Posterior vena cava (tissue), 2 donors: ENCODE measurements at places on chromosomes 13 and 19. TPM values are rescaled to one million over a fixed set of nuclear protein-coding genes. Genes with fewer than 3 reads are reported as not detected.
A peak's percentile ranks its signal among the peaks of the same experiment; 100 is the strongest.

GRCh38 chr19:1065606-1066109 is 1.3 kb upstream of the ARHGAP45 start:
- DNase-seq = peak; percentile 71

- no peak for DNase-seq
These were observed 60.5 kb downstream of the WDR87 start for GRCh38 chr19:37845932-37846331.

GRCh38 chr19:10667867-10668266 is 13.7 kb downstream of the ILF3 start:
- DNase-seq = no peak

DNA sequence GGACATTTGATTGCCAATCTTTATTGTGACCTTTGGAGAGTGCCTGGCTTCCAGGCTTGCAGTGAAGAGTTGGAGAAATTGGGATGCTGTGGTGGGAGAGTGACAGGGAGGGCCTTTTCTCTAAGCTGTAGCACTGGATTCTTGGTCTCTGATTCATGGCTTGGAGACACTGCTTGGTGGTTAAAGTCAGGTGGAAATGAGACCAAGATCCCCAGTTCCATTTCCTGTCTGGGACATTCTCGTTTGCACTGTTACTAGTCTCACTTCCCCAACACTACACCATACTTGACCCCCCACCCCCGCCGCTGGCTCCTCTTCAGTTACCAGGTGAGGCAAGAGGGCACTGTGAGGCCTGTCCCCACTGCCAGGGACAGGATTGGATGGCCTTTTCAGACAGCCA is 2.9 kb downstream of the SUPT5H start:
- DNase-seq = no peak

DNA sequence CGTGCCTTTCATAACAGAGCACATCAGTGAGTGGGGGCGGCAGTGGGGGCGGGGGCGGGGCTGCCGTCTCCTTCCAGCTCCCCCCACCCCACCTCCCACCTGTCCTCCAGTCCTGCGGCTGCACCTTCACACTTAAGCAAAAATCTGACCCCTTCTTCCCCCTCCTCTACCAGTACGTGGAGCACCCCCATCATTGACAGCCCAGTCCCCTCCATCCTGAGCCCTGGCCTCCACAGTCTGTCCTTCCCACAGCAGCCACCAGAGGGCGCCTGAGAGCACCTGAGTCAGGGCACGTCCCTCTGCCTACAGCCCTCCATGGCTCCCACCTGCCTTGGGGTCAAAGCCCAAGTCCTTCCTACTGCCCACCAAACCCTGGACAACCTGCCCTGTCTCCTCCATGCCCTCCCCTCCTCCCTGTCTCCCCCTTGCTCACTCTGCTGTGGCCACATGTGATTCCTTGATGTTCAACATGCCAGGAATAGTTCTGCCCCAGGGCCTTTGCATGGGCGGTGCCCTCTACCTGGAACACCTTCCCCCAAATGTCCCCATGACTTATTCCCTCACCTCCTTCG is 4.0 kb downstream of the EBI3 start:
- DNase-seq = peak; percentile 89

CKAP2 gene
- total RNA-seq = 5.6 TPM

GRCh38 chr13:111911121-111911720 is 155.7 kb upstream of the SOX1 start:
- peak; percentile 37 for DNase-seq

PSG3 gene
- not detected for total RNA-seq

GRCh38 chr13:109605846-109606245 is 180.5 kb downstream of the IRS2 start:
- no peak for DNase-seq

DNA sequence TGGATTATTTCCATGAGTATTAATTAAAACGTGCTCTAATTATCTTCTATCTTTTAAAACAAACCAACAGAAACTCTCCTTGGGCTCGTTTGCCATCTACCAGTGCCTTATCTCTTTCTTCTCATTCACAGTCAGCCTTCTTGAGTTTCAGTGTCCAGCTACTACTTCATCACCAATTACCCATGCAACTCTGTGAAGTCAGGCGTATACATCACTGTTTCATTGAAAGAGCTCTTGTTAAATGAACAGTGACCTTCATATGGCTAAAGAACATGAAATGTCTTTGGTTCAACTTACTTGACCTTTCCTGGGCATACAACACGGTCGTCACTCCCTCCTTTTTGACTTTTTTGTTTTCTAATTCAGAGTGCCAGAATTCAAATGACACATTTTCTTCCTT is 5.2 kb upstream of the IFT88 start:
- no peak for DNase-seq

ZNF793 gene
- 6.0 TPM for total RNA-seq

SIGLEC5 gene
- total RNA-seq = not detected

DNA sequence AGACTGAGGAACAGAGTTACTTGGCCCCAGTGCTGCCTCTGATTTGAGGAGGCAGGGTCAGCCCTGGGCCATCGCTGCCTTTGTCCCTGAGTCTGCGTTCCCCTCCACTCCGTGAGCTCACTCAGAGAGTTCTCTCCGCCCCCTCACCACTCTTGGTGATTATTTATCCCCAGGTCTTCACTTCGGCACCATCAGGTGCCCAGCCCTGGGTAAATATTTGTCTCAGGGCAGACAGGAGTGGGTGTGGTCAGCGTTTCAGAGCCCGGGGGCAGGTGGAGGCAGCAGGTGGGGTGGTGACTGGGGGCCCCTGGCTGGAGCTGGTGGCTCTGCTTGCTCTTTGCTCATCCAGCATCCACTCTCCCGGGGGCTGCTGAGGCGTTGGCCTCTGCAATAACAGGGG is 20.6 kb downstream of the PPP1R37 start:
- no peak for DNase-seq

- DNase-seq = no peak
These were observed 38.0 kb downstream of the TPT1 start for GRCh38 chr13:45303026-45303425.

DNA sequence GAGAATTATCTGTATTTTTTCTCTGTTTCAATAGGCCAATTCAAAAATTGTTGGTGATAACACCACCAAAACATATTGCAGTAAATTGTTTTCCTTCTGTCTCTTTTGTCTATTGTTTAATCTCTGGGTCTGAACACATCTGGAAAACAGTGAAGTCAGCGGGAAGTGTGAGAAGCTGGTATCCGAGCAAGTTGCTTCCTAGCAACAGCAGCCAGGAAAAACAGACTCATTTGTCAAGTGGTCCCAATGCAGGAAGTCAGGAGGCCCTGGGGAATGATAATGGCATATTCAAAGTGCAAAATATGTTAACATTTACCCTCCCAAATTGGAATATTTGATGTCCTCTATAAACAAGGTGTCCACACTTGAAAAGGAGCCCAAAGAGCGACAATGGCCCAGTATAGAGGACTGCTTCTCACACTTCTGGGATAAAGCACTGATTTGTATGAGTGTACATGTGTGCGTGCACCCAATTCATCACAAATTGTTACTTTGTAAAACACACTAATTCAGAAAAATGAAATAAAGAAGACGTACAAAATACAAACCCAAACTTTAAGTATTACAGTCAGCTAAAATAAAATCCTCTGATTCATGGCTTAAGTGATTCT is 515.0 kb downstream of the TBC1D4 start:
- no peak for DNase-seq

ETV2 gene
- 0.81 TPM for total RNA-seq

DNA sequence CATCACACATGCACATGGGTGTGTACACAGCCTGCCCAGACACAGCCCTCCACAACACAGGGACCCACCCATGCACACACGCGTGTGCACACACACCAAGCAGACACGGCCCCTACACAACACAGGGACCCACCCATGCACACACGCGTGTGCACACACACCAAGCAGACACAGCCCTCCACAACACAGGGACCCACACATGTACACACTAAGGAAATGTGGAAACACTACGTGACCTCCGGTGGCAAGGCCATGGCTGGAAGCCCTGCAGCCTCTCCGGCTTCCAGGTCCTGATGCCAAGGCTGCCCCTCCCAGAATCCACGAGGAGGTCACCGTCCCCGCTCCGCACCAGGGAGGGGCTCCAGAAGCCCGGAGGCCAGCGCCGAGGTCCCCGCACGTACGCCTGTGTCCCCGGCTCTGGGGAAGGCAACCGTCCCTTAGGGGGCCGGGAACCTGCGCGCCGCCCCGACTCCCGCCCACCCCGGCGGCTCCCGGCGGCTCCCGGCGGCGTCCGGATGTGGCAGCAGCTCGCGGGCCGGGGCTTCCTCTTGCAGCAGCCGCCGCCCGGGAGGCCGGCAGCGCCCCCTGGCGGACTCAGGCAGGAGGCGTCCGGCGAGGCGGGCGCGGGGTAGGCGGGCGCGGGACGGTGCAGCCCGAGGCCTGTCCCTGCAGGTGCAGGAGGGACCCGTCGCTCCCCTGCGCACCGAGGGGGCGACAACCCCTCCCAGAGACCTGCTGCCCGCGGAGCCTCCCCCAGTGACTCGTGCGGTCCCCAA is 29.8 kb upstream of the GRTP1 start:
- DNase-seq = peak; percentile 95

CEACAM3 gene
- total RNA-seq = 0.71 TPM

DNA sequence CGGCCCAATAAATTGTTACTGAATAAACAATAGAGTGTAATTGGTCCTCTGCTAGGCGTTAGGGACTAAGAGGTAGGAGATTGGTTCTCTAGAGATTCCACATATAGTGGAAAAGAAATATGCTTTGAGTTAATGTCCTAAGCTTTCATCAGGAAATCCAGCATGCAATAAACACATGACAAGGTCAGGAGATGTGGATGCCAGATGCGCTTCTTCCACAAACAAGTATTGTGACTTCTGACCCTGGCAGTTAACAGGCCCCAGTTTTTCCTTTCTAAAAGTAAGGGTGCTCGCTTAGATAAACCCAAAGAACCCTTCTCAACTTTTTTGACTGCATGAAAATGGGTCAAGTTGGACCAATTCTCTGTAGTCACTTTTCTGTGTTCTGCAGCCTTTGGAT is 146.5 kb upstream of the SOX21 start:
- no peak for DNase-seq

DNA sequence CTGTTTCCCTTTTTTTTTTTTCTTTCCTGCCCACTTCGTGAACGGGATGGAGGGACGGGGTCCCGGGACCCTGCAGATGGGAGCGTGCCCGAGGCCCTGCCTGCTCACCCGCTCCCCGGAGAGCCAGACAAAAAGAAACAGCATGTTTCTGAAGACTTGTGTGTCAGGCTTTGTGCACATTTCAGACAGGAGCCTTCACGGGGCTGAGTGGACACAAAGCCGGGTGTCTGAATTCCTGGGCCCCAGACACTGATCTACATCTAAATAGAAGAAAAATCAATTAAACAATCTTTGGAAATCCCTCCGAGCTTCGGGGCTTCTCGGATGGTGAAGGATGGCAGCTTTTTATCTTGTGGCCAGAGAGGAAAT is 4.2 kb downstream of the PGPEP1 start:
- no peak for DNase-seq

GRCh38 chr13:33251131-33251661 is 34.4 kb downstream of the STARD13 start:
- no peak for DNase-seq

DNA sequence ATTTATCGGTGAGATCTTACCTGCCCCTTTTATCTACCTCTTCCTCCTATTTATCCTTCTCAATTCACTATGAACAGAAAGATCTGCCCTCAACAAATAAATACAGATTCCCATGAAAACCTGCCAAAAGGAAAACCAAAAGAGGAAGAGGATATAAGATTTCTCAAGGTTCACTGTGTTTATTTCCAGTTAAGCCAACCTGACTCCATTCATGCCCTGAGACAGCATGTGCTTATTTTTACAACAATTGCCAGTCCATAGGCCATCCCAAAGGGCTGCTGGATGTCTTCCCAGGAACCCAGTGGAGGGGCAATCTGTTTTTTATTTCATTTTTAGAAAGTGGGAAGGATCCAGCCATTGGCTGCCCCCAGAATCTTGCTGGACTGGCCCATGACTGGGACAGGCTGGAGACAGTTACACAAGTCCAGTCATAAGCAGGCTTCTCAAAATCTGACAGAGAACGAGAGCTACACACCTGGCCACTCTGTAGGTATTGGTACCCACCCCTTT is 209.1 kb downstream of the IRS2 start:
- no peak for DNase-seq

DNA sequence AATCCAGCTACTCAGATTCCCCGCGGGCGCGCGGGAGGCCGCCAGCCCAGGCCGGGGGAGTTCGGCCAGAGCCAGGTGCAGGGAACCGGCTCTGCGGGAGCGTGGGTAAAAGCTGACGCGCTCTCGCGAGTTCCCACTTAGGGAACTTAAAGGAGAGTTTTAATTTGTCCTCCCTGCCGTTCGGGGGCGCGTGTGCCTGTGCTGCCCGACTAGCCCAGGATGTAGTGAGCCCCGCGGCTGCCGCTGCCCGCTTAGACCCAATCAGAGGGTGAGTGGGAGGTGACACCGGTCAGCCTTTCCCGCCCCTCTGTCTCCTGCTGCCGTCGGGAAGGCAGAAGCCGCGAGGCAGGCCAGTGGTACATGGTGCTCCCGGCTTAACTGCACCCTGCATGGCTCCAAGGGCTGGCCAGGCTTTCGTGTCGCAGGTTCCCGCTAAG is 36.0 kb upstream of the NEK3 start:
- peak; percentile 96 for DNase-seq

GRCh38 chr13:97422118-97423054 is 11.6 kb upstream of the RAP2A start:
- DNase-seq = no peak

DNA sequence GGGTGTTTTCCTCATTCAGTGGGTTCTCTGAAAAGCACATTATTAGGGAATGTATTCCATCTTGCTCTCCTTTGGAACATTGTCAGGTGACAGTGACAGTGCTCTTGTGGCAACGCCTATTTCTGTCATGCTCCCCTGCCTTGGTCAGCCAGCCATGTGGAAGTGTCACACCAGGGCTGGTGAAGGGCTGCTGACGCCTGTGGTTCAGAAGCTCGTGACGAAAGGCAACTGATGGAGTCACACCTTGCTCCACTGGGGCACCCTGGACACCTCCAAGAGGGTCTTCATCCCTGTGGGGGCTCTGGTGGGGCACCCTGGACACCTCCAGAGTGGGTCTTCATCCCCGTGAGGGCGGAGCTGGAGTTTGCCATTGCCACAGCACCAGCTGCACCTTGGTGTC is 68.9 kb upstream of the GPR183 start:
- DNase-seq = peak; percentile 71

DNA sequence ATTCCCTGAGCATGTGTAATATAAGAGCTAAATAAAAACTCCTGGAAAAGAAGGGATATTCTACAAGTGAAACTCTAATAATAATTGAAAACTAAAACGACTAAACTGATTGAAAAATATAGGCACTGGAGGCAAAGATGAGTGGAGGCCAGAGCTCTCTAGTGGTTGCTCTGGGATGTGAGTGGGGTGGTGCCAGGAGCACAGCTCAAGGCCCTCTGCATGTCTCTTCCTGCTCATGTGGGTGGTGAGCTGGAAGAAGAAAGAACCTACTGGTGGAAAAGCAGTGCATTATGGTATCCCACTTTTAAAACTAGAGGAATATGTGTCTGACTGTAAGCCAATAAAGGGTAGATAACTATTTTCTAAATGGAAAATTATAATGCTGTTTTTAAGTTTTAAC is 15.8 kb upstream of the ARHGEF7 start:
- no peak for DNase-seq
